ENCODE measurements at places on chromosomes 6 and 20. TPM values are rescaled to one million over a fixed set of nuclear protein-coding genes. Genes with fewer than 3 reads are reported as not detected.

STX11 gene
- total RNA-seq = 7.1 TPM

BPIFB1 gene
- total RNA-seq = 2.1 TPM

STMN3 gene
- 19.7 TPM for total RNA-seq

GOPC gene
- 31.5 TPM for total RNA-seq
